ENCODE measurements at places on chromosomes 12 and 14.
A peak's percentile ranks its signal among the peaks of the same experiment; 100 is the strongest.

DNA sequence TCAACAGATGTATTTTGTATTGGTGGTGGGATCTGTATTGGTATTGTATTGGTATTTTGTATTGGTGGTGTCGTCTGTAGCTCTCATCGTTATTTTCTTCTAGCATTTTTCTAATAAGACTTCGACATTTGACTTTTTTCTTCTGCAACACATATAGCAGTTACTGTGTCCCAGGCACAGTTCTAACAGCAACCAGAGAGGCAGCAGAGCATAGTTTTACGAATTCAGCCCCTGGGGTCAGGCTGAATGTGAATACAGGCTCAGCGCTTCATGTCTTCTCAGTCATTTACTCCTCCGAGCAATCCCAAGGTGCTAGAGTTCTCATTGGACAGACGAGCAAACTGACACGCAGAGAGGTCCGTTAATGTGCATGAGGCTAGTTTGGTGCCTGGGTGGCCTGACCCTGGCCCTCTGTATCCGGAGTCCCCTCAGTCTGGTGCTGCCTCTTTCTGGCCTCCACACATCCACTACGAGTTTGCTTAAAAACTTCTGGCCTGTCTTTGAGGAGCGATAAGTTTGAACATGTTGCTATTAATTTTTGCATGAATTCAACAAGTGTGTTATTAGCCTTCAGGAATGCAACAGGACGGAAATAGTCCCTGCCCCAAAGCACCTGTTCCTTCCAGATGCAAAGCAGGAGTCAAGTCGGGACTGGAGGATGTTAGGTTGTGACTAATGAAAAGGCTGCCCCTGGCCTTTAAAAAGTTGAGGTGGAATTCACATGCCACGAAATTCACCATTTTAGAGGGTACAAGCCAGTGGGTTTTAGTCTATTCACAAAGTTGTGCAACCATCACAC is 87.0 kb downstream of the GLT1D1 start:
- DNase-seq = no peak

- no peak for DNase-seq
Measured at GRCh38 chr12:71871116-71871515, 31.6 kb downstream of the TBC1D15 start.

DNA sequence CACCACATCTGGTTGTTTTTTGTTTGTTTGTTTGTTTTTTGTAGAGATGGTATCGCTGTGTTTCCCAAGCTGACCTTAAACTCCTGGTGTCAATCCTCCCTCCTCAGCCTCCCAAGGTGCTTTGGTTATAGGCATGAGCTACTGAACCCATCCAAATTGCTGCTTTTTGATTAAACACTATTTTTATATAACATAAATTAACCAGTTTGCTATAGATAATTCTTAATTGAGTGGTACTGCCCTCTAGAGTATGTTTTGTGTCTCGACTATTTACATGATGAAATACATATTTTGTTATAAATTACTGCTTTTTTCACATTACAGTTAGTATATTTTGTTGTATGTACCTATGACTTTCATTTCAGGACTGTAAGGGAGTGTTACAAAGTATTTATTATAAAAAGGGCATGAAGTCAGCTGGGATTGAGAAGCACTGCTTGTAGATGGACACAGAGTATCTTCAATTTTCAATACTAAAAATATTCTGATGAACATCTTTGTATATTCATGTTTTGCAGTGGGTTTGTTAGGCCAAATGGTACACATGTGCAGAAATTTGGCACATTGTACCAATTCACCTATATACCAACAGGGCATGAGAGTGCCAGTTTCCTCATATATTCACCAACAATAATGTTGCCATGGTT is 14.9 kb upstream of the SCAF11 start:
- DNase-seq = no peak

GRCh38 chr14:35285168-35286002 is 6.8 kb upstream of the PSMA6 start:
- no peak for DNase-seq

GRCh38 chr12:4119157-4119761 is 154.3 kb upstream of the CCND2 start:
- DNase-seq = no peak

- DNase-seq = no peak
Measured at GRCh38 chr12:110597885-110598284, 14.8 kb upstream of the PPTC7 start.

GRCh38 chr14:105153331-105153731 is 15.2 kb downstream of the JAG2 start:
- DNase-seq = no peak

GRCh38 chr12:23556661-23557060 is 392.8 kb downstream of the SOX5 start:
- DNase-seq = no peak

DNA sequence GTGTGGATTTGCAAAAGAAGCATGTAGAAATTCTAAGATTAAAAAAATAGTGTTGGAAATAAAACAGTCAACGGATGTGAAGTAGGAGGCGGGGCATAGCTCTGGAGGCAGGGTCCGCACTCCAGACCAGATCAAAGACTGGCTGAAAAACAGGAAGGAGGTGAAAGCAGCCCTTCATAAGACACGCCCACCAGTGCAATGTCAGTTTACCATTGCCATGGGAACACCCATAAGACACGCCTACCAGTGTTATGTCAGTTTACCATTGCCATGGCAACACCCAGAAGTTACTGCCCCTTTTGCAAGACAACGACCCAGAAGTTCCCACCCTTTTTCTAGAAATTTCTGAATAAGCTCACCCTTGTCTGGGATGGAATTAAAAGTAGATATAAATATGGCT is 87.1 kb downstream of the FZD10 start:
- no peak for DNase-seq

DNA sequence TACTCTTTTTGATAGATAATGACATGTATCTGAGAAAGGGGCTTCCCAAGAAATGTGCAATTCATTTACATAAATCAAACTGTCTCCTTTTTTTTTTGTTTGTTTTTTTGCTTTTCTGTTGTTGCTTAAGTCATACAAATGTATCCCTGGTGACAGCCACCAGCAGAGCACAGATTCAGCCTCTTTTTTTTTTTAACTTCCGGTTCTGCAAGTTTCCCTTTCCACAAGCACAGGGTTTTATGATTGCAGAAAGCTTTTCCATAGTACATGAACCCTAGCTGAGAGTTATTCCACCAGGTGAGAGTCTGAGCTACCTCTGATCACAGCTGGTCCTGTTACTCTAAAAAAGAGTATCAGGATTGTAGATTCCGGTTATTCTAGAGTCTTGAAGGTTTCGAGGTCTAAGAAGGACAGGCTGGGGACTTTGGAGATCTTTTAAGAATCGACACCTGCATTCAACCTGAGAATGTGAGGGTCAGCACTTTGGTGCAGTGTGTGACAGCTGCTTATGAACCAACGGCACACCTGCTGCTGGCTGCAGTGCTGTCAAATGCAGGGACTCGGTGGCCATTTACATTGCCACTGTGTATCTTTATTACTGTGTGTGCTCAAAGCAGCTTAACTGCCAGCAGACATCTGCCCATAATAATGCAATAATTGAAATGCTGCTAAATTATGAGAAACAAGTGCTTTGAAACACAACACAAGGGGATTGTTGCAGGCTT is 551.7 kb downstream of the NRXN3 start:
- no peak for DNase-seq

GRCh38 chr14:91090743-91091142 is 23.1 kb upstream of the DGLUCY start:
- DNase-seq = no peak

DNA sequence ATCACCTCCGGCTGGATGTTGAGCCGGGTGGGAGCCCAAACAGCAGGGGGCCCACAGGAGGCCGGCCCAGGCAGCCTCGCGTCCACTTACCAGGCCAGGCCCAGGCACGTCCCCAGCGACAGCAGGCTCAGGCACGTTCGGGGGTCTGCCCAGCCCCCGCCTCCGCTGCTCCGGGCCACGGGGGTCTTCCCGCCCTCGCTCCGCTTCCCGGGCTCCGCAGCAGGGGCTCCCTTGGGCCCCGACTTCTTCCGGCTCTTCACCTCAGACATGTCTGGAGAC is 216 bp downstream of the IKBIP start:
- no peak for DNase-seq

GRCh38 chr12:24233519-24234246 is 284.2 kb upstream of the SOX5 start:
- no peak for DNase-seq

DNA sequence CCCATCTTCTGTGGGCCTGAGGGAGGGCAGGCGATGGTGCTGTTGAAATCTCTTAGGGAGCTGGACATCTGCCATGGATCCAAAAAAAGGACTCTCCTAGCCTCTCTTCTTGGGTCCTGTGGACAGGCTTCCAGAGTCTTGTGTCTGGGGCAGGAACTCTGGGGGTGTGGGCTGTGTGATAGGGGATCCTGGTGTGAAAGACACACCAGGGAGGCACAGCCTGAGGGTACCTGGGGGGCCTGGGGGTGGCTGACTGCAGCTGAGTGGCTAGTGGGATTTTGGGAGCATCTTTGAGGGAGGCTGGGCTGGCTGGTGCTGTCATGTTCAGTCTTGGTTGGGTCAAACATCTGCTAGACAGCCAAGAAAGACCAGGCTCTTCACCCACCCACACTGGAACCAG is 1.8 kb upstream of the KRT83 start:
- no peak for DNase-seq

DNA sequence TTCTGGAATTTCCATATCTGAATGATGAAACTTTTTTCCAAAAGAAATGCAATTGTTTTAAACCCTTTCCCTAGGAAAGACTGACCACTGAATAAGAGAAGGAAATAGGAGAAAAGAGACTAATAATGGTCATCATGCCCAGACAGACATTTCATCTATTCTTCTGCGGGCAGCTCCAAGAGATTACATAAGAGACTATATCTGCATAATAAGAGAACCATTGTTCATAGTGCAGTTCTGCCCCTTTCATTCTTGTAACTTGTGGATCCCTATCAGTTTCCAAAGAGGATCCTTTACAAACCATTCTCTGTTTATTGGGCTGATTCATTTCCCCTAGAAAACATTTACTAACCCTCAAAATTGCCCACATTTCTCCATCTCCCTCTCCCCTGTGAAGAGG is 197.8 kb downstream of the FSCB start:
- no peak for DNase-seq

GRCh38 chr14:34640826-34641225 is 10.9 kb upstream of the SNX6 start:
- no peak for DNase-seq

- peak; percentile 93 for DNase-seq
Measured at GRCh38 chr12:48119078-48119833, at the start of gene PFKM. PFKM (plus strand) TSS chr12:48119364; CDS start chr12:48122775, 3,411 bp downstream.

- no peak for DNase-seq
Measured at GRCh38 chr14:101502761-101503392, 58.4 kb upstream of the DIO3 start.

DNA sequence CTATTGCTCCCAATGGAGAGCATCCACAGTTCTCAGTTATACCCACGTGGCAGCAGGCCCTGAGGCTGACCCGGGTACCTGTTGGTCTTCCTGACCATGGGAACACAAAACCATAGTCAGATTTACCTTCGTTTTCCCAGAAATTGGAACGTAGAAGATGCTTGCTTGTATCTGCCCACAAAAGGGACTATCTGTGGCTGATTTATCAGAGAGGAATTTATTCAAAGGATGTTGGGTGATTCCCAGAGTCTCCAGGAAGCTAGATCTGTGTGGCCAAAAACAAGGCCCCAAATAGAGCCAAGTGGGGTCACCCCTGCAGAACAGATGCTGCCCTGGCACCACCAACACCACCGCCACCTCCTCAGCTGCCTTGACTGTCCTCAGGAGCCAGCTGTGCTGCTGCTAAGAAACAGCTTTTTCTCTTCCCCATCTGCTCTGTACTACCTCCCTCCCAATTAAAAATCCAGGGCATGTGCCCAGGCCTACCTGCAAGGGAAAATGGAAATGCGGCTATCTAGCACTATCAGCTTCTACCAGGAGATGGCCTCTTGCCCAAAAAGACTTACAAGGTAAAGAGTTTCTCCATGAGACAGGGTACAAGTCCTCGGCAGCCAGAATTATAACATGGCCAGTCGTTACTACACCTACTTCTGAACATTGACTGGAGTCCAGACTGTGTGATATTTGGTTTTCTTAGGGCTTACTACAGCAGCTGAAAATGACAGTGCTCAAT is 128.6 kb upstream of the PLEKHG7 start:
- peak; percentile 21 for DNase-seq
